ENCODE measurements at places on chromosomes 4 and X. TPM values are rescaled to one million over a fixed set of nuclear protein-coding genes. Genes with fewer than 3 reads are reported as not detected.

Gene CXorf38
- 38.5 TPM for total RNA-seq

Gene VSIG1
- total RNA-seq, result 0.33 TPM

Gene ENPP6
- not detected for total RNA-seq

DNA sequence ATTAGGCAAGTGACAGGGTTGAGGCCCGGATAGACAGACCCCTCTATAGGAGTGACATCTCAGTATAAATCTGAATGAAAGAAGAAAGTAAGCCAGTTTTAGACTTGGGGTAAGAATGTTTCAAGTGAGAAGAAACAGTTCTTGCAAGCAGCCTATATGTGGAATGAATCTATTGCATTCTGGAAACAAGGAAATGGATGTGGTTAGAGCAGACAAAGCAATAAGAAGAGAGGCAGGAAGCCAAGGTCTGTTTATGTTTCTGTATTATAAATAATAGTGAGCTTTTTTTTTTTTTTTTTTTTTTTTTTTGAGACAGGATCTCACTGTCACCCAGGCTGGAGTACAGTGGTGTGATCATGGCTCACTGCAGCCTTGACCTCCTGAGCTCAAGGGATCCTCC is 255.8 kb downstream of the UNC5C start:
- no peaks in the 10 kb centered on the region for H3K4me1 ChIP-seq
- no peak overlapping the region for H3K27ac ChIP-seq
- no peaks in the 10 kb centered on the region for H3K36me3 ChIP-seq
- H3K4me3 ChIP-seq, result no peak overlapping the region

DNA sequence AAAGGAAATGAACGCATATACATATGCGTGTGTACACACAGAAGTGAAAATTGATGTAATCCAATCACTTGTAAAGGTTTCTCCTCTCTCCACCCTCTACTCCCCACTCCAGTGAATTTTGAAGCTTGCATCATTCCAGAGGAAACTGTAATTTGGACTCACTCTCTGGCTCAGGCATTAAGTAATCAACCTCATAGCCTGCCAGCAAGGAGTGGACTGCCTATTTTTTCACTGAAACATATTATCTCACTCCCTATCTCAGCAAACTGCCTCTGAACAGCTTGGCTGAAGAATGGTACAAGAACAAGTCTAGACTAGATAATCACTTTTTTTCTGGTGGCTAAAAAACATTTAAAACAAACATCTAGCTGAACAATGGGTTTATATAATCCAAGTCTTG is 124.2 kb downstream of the C4orf51 start:
- H3K4me3 ChIP-seq, result no peak overlapping the region
- H3K4me1 ChIP-seq, result peaks cover 8% of the 10 kb centered on the region
- no peaks in the 10 kb centered on the region for H3K27me3 ChIP-seq
- no peaks in the 10 kb centered on the region for H3K36me3 ChIP-seq

Gene VAMP7
- 41.8 TPM for total RNA-seq

Gene FAM53A
- total RNA-seq, result 34.9 TPM

- no peaks in the 10 kb centered on the region for H3K4me1 ChIP-seq
- no peaks in the 10 kb centered on the region for H3K27me3 ChIP-seq
- H3K27ac ChIP-seq, result no peak overlapping the region
- no peak for DNase-seq
Measured at GRCh38 chr4:6632125-6632524, 8.4 kb upstream of the MRFAP1 start.

GRCh38 chrX:114715096-114715495 is 131.2 kb downstream of the HTR2C start:
- H3K27me3 ChIP-seq, result no peaks in the 10 kb centered on the region
- H3K4me3 ChIP-seq, result no peak overlapping the region
- no peaks in the 10 kb centered on the region for H3K4me1 ChIP-seq
- no peaks in the 10 kb centered on the region for H3K36me3 ChIP-seq
- DNase-seq, result no peak
- H3K27ac ChIP-seq, result no peak overlapping the region

DNA sequence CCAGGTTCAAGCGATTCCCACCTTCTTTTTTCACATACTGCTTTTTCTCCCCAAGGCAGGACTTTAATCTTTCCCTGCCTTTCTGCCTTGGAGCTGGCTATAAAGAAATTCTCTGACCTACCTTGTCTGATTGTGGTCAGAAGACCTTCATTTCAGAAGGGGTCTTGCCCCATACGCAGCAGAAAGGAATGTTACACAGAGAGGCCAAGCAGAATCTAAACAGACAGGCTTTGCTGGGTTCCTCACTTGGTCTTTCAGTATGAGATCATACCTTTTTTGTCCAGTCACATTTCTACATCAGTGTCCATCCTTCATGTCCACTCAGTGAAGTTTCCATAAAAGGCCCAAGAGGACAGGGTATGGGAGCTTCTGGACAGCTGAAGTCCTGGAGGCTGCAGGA is 108.3 kb upstream of the RBPJ start:
- no peaks in the 10 kb centered on the region for H3K4me1 ChIP-seq
- DNase-seq, result no peak
- H3K4me3 ChIP-seq, result no peak overlapping the region

- H3K4me3 ChIP-seq, result peak overlapping the region; percentile 76
- peaks cover 4% of the 10 kb centered on the region for H3K4me1 ChIP-seq
- DNase-seq, result peak; percentile 35
- H3K27me3 ChIP-seq, result no peaks in the 10 kb centered on the region
- H3K36me3 ChIP-seq, result no peaks in the 10 kb centered on the region
Measured at GRCh38 chr4:110196206-110196870, 2.1 kb downstream of the ELOVL6 start.

- H3K4me1 ChIP-seq, result no peaks in the 10 kb centered on the region
- H3K36me3 ChIP-seq, result no peaks in the 10 kb centered on the region
- no peak overlapping the region for H3K27ac ChIP-seq
- DNase-seq, result no peak
Measured at GRCh38 chrX:153397256-153397960, 3.7 kb downstream of the PNMA6E start.

- no peak for DNase-seq
- H3K27me3 ChIP-seq, result no peaks in the 10 kb centered on the region
- no peak overlapping the region for H3K4me3 ChIP-seq
- no peaks in the 10 kb centered on the region for H3K4me1 ChIP-seq
- H3K36me3 ChIP-seq, result no peaks in the 10 kb centered on the region
Measured at GRCh38 chrX:15298201-15298600, 17.2 kb downstream of the ASB11 start.

- H3K4me3 ChIP-seq, result no peak overlapping the region
- no peaks in the 10 kb centered on the region for H3K27me3 ChIP-seq
- no peak for DNase-seq
- no peaks in the 10 kb centered on the region for H3K36me3 ChIP-seq
Measured at GRCh38 chrX:3449287-3449686, 102.8 kb upstream of the MXRA5 start.

Gene PASD1
- 0.11 TPM for total RNA-seq

Gene CMC4
- total RNA-seq, result 26.7 TPM

- peaks cover 10% of the 10 kb centered on the region for H3K4me1 ChIP-seq
- no peaks in the 10 kb centered on the region for H3K27me3 ChIP-seq
- H3K27ac ChIP-seq, result no peak overlapping the region
- no peak overlapping the region for H3K4me3 ChIP-seq
- no peak for DNase-seq
Measured at GRCh38 chr4:24108567-24108966, 218.7 kb upstream of the PPARGC1A start.

GRCh38 chrX:12304261-12304660 is 166.0 kb downstream of the FRMPD4 start:
- no peaks in the 10 kb centered on the region for H3K27me3 ChIP-seq
- H3K4me1 ChIP-seq, result no peaks in the 10 kb centered on the region
- H3K27ac ChIP-seq, result no peak overlapping the region
- no peak for DNase-seq

Gene DKK2
- total RNA-seq, result 0.54 TPM

Gene KDR
- 153 TPM for total RNA-seq

Gene SSX2B
- not detected for total RNA-seq

Gene NKX6-1
- total RNA-seq, result 0.40 TPM

GRCh38 chr4:159197260-159197884 is 94.5 kb downstream of the RAPGEF2 start:
- H3K4me1 ChIP-seq, result peaks cover 20% of the 10 kb centered on the region
- no peaks in the 10 kb centered on the region for H3K27me3 ChIP-seq
- H3K4me3 ChIP-seq, result no peak overlapping the region
- H3K27ac ChIP-seq, result peak overlapping the region; percentile 43
- no peak for DNase-seq
